ENCODE measurements at places on chromosomes 16 and 17.
A peak's percentile ranks its signal among the peaks of the same experiment; 100 is the strongest.

DNA sequence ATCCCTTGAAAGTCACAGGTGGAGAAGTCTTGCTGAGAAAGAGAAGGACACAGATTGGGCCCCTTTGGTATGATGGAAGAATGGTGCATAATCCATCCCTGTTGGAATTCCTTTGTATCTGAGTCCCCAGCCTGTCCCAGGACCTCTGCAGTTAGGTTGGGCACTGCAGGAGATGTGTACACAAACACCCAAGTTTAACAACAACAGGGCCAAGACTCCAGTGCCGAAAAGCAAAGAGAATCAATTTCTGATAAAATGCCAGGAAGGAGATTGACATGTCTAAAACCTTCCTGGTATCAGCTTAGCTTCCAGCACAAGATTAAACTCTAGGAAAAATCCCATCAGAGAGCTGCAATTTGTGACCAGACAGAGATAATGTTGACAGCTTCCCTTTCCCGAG lies 32.9 kb downstream of the KATNIP start:
- DNase-seq, result no peak

DNA sequence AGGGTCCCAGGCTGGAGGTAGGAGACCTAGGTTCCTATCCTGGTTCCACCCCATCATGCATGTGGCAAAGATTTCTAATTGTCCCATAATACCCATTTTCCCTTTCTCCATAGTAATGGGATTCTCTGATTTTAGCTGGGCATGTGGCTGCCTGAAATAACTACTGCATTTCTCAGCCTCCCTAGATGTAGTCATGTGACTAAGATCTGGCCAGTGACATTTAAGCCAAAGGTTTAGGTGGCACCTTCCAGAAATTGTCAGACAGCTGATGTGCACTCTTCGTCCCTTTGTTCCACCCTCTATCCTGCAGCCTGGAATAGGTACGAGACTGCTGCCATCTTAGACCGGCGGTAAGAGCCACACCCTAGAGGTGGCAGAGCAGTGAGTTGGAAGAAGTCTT lies 8.2 kb downstream of the NXPH3 start:
- DNase-seq, result no peak

GRCh38 chr17:4304417-4305027 lies 40.7 kb upstream of the ANKFY1 start:
- DNase-seq, result no peak

DNA sequence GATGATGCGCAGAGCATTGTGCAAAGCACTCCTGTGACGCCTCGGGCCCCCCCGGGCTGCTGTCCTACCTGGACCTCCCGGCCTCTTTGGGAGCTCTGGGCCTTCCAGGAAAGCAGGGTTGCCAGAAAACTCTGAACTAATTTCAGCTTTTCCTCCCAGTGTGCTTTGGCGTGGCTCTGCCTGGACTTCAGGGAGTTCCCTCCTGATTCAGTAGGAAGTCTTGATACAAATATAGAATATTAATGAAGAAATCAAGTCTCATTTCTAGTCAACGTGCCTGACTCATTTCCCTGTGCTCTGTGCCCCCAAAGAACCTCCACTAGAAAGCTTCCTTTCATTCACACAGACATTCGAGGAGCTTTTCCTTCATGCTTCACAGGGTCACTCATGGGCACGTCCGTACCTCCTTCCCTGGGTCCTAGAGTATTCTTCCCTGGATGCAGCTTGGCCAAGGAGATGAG lies 84.0 kb upstream of the NOL11 start:
- no peak for DNase-seq

DNA sequence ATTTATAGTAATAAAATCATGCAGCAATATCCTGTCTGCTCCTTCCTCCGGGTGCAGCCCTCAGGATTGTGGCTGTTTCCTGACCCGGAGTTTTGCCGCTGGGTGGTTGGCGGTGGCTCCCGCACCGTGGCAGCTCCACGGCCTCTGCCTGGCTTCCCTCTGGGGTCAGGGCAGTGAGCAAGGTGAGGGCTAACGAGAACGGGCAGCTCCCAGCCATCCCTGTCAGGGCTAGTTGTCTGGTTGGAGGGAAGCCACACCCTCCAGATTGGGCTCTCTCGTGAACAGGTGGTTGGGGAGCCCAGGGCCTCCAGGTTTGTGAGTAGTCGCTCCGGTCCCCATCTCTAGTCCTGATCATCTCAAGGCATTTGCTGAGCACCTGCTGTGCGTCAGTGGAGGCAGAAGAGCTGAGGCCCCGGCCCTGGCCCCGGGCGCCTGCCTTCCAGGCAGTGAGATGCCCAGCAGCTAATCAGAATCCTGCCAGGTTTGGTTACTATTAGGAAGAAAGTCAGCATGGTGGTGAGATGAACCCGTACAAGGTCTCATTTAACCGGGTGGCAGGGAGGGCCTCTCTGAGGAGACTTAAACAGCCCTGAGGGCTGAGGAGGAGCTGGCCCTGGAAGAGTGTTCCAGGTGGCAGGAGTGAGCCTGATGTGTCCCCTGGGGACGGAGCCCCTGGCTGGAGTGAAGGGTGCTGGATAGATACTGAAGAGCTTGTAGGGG lies 2.3 kb upstream of the NUDT16L1 start:
- no peak for DNase-seq

- DNase-seq, result no peak
Measured at GRCh38 chr16:68396481-68396880, 51.8 kb downstream of the SMPD3 start.

- DNase-seq, result peak; percentile 55
Measured at GRCh38 chr16:89332902-89333245, 115.4 kb downstream of the ZNF778 start.

GRCh38 chr16:57624044-57624688 lies 4.3 kb upstream of the ADGRG1 start:
- no peak for DNase-seq

- DNase-seq, result no peak
Measured at GRCh38 chr17:43662413-43663141, 855 bp upstream of the MEOX1 start.

DNA sequence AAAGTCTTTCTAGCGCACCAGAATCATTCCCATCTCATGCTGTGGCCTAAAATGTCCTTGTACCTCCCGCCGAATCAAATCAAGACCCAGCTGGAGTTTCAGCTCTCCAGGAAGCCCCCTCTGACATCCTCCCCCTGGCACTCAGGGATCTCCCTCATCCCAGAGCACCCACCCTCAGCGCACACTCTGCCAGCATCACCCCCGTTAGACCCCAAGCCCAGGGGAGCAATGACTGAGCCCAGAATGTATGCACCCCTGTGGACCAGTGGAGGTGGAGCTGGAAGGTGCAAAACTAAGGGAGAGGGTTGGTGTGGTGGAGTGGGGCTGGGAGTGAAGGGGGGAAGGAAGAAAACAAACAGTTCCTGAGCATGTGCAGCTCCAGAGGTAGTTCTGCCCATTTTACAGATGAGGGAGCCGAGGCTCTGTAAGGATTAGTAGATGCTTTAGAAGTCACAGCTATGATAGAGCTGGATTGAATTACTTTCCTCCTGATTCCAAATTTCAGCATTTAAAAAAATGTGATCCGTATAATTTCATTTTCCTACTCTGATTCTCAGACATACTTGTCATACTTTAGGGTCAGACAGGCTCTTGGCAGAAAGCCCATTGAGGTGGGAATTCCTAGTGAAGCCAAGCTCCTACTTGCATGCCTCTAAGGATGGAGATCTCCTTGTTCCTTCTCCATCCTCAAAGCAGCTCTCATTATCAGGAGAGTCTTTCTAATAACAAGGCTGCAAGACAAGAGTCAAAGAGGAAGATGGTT lies 242.7 kb downstream of the KATNIP start:
- DNase-seq, result no peak

DNA sequence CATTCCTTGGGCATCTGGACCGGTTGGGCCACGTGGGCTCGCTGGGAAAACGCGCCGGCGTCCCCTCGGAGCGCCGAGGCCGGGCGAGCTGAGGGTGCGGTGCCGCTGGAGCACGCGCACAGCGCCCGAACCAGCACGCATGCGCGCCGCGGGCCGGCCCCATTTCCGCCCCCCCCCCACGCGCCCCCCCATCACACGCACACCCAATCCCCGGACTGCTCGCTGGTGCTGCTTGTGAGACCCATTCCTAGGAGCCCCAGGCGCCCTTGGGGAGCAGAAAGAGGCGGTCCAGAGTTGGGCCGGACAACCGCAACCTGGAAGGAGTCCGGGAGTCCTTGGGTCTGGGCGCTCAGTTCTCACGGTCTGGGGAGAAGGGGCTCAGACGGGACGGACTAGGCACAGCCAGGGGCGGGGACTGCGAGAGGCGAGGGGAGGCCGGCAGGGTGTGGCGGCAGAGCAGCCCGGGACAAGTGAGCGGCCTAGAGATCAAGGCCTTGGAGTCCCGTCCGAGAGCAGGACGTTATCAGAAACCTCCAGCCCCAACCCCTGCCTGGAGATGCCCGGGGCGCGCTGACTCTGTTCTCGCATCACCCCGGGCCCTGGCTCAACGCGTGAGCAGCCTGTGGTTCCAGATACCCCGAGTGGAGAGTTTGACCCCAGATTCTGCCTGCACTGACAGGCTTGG lies 6.0 kb upstream of the CBX8 start:
- no peak for DNase-seq

- no peak for DNase-seq
Measured at GRCh38 chr17:83008186-83008510, 71.3 kb upstream of the METRNL start.

GRCh38 chr16:68257906-68258800 lies 6.2 kb upstream of the SLC7A6 start:
- DNase-seq, result peak; percentile 89

DNA sequence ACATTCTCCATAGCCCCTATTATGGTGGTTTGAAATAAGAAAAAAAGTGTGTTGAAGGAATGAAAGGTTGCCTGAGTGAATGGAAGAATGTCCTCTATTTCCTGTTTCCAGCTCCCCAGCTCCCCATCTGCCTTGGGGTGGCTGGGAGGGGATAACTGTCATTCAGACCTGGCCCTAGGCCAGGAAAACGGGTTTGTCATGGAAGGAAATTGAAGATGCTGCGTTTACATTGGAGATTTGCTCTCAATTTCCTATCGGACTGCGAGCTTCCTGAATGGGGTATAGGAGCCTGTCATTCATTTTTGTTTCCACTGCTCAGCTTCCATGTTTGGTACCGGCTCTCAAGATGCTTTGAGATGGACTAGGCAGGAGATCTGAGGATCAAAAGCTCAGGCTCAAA lies 2.2 kb upstream of the FZD2 start:
- no peak for DNase-seq

DNA sequence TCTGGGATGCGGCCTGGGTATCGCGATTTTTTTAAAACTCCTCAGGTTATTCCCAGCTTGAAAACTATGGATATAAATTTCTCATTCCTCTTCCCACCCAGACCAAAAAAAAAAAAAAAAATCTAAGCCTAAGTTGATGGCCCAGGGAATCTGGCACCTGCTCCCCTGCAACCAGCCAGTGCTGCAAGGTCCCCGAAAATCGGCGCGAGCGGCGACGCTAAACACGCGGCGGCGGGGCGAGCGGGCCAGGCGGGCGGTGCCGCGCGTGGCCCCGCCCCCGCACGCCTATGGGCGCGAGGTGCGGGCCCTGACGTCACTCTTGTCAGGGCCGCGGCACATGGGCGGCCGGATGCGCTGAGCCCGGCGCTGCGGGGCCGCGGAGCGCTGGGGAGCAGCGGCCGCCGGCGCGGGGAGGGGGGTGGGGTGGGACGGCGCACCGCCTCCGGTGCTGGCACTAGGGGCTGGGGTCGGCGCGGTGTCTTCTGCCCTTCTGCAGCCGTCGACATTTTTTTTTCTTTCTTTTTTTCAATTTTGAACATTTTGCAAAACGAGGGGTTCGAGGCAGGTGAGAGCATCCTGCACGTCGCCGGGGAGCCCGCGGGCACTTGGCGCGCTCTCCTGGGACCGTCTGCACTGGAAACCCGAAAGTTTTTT lies at the start of gene HLF:
Gene HLF (plus strand): TSS at position 316 of the 654 bp plus-strand sequence. CDS start 525 bp downstream, outside the sequence.
- peak; percentile 91 for DNase-seq

- no peak for DNase-seq
Measured at GRCh38 chr17:59361386-59361785, 29.9 kb downstream of the YPEL2 start.

GRCh38 chr17:65657251-65657828 lies 95.9 kb upstream of the AXIN2 start:
- DNase-seq, result no peak

GRCh38 chr17:19756546-19756945 lies 8.4 kb upstream of the ALDH3A1 start:
- peak; percentile 33 for DNase-seq

DNA sequence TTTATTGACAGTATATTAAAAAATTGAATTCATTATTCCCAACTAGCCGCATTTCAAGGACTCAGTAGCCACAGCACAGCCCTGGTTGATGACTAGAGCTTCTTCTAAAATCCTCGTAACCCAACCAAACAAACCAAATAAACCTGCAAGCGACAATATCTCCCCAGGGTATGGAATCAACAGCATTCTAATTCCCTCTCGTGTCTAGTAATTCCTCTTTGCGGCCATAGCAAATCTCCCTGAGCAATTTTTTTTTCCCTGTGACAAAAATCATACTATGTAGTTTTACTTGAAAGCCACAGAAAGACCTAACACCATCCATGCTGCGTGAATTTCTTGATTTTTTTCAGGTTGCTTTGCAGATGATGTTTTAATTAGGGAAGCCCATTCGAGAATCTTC lies 143.4 kb upstream of the MYOCD start:
- no peak for DNase-seq

- no peak for DNase-seq
Measured at GRCh38 chr17:82686366-82687324, 11.9 kb downstream of the RAB40B start.

GRCh38 chr16:13435873-13436474 lies 484.0 kb upstream of the ERCC4 start:
- DNase-seq, result no peak

Data from tibial artery (tissue), 4 donors.